ENCODE measurements at places on chromosomes 4 and X.

GRCh38 chr4:109010521-109010920 lies 247.7 kb upstream of the ETNPPL start:
- DNase-seq: no peak

- DNase-seq: no peak
Measured at GRCh38 chr4:77493120-77493752, 112.4 kb upstream of the CXCL13 start.

GRCh38 chr4:42119886-42120285 lies 32.6 kb downstream of the BEND4 start:
- no peak for DNase-seq

DNA sequence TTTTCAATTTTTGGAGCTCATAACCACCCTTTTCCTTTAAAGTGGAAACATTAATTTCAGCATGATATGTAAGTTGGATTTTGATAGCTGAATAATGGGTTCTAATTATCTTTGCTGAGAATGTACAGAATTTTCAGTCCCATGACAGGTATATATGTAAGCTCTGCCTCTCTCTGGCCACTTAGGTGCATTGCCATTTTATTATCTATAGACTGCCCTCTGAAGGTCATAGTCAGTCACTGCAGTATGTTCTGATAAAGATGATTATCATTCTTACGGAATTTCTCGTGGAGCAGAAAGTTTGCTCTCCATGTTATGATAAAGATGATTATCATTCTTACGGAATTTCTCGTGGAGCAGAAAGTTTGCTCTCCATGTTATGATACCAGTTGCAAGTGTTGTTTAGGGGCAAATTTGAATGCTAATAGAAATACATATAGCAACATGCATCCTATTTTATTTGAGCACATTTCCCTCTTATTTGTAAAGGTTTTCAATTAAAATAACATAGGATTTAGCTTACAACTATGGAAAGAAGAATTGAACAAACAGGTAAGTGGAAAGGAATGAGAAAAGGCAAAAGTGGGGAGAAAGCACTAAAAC lies 10.4 kb downstream of the AFP start:
- DNase-seq: no peak

DNA sequence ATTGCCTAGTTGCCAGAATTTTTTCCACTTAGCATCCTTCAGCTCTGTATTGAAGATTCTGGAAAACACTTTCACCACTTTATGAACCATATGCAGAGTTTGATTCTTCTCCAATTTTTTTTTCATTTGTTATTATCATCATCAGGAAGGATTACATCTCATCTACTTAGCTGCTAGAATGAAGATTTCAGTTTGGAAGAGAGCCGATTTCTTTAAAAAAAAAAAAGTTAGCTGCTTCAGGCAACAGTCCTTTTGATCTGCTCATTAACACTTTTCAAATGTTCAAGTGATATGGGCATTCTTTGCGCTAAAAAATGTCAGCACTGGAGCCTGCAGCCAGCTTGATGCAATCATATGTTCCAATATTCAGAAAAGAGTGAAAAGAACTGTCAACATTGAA lies 76.2 kb downstream of the ANTXR2 start:
- DNase-seq: no peak

GRCh38 chrX:68710870-68711576 lies 63.6 kb downstream of the STARD8 start:
- no peak for DNase-seq
